GM13976 (cell line): ENCODE measurements at places on chromosomes 4 and X.
A peak's percentile ranks its signal among the peaks of the same experiment; 100 is the strongest.

- DNase-seq: no peak
Measured at GRCh38 chrX:151416579-151416978, 19.6 kb downstream of the VMA21 start.

GRCh38 chrX:147741776-147742175 is 169.9 kb upstream of the FMR1 start:
- DNase-seq: no peak

GRCh38 chr4:39367166-39367565 is 1.0 kb upstream of the RFC1 start:
- no peak for DNase-seq

GRCh38 chr4:101527188-101527587 is 179.9 kb upstream of the PPP3CA start:
- DNase-seq: peak; percentile 53

- no peak for DNase-seq
Measured at GRCh38 chr4:100106982-100107381, 83.3 kb downstream of the DDIT4L start.

DNA sequence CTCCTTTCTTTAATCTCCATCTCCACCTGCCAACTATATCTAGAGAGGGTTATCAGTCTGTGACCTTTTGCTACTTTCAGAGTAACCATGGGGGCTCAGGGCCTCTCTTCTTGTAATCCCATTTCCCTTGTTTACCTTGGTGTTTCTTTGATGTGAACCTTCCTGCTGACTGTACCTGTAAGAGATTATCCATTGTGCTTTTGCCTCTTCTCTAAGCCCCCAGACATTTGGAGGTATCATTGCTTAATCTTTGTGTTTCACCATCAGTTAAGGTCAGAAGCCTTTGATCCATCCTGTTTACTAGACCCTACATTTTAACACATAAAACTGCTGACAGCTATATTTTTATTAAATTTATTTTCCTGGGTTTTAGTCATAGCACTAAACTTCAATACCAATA is 111.8 kb upstream of the RAP2C start:
- DNase-seq: no peak

- no peak for DNase-seq
Measured at GRCh38 chrX:20547611-20548051, 280.9 kb upstream of the RPS6KA3 start.

- DNase-seq: no peak
Measured at GRCh38 chr4:91127831-91128230, 1000.6 kb downstream of the CCSER1 start.

DNA sequence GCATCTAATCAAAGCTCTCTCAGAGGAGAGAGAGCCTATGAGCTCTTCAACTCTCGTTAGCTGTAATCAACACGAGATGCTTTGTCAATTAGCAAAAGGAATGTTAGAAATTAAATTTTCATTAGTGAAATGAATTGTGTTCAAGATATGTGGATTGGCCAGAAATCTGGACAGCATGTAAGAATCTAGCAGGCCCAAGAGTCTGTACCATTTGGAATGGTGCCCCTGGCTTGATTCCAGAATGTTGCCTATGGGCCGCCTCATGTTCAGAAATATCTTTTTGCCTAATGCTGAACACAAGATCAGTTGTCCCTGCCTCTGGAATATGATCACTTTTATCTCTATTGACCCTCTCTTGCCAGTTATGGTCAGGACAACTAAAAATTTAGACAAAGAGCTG is 88.2 kb downstream of the RBM46 start:
- DNase-seq: no peak

- DNase-seq: no peak
Measured at GRCh38 chrX:68440940-68441339, 7.6 kb upstream of the OPHN1 start.

GRCh38 chr4:148530114-148530513 is 87.9 kb upstream of the NR3C2 start:
- DNase-seq: no peak

GRCh38 chr4:142347241-142347640 is 498.9 kb downstream of the INPP4B start:
- DNase-seq: no peak

- DNase-seq: no peak
Measured at GRCh38 chr4:80014531-80014930, 58.5 kb downstream of the ANTXR2 start.

DNA sequence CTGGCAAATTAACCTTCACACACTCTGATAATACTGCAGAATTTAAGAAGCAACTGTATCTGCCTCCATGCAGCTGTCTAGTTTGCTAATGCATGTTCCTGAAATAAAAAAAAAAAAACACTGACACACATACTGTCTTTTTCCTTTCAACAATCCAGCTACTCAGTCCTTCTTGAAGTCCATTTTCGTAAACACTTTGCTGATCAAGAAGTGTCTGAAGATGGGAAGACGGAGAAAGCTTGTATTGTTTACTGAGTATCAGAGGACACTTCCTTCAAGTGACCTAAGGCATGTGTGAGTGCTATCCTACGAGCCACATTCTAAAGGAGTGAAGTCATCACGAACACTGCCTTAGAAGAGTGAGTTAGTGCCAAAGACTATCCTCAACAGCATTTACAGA is 82.6 kb downstream of the LUZP4 start:
- no peak for DNase-seq

DNA sequence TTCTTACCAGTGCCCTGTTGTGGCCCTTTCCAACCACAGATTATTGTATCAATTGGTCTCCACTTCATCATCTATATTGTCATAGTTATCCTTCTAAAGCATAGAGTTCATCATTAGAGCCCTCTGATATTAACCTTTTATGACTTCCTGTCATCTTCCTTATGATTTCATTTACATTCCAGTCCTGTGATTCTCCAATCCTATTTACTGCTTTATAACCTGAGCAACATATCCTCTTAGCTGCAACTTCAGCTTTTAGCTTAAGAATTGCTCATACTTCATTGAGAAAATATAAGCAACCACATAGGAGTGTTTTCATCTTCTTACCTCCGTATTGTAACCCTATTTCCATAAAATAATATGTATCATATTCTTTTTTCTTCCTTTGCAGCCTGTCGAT is 252.6 kb upstream of the CENPE start:
- no peak for DNase-seq

- DNase-seq: no peak
Measured at GRCh38 chr4:14035076-14035475, 407.6 kb upstream of the BOD1L1 start.

DNA sequence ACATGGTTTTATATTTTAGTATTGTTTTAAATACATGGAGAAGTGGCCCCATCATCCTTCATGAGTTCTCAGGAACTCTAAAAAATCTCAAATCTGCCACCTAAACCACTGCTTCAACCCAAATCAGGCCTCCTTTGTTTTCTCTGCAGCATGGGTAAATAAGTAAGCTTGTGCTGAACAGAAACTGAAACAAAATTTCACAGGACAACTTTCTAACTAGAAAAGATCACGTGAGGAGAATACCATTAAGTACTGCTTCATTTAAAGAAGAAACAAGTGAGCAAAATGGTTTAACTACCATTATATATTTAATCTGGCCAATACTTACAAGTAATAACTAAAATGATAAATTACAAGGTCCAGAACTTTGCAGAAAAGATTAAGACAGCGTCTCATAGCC is 2.5 kb downstream of the ARAP2 start:
- peak; percentile 50 for DNase-seq

DNA sequence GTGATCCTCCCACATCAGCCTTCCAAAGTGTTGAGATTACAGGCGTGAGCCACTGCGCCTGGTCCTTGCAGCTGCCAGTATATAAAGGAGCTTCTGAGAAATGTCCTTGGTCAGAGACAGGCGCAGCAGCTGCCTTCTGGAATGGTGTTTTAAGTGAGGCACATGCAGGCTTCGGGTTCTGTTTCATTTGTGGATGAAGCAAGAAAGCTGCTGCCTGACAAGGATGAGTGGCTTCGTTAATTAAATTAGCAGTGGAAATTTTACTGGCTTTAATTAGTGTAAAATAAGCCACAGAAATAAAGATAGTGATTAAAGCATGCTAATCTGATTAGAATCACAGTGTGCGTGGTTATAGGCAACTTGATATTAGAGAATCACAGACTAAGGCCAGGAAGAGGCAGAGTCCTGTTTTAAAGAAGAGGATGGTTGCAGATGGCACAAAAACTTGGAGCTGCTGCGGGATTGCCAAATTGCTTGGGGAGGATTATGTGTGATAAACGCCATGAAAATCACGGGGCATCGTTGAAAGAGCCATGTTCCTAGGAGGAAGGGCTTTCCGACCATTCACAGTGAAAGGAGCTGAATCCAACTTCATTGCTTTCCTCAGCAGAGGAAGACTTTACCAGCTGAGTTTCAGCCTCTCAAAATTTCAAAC is 348.4 kb upstream of the FAT1 start:
- DNase-seq: no peak

- no peak for DNase-seq
Measured at GRCh38 chr4:169906104-169906503, 120.1 kb downstream of the MFAP3L start.

DNA sequence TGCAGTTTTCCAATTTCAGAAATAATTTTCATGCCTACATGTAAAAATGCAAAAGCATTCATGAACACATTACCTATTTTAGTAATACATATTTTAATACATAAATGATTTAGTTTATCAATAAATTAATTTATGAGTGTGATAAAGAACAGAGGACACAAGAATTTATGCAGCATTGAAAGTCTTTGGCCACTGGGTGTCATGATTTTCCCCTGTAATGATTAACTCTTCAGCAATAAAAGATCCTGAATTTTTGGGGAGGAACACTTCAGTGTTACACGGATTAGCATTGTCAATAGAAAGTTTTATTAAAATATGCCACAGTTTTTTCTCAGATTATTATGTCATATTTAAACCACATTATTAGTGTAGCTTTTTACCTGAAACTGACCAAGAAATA is 8.6 kb upstream of the VCX2 start:
- DNase-seq: no peak

- no peak for DNase-seq
Measured at GRCh38 chrX:82224961-82225360, 1023.1 kb downstream of the SH3BGRL start.

DNA sequence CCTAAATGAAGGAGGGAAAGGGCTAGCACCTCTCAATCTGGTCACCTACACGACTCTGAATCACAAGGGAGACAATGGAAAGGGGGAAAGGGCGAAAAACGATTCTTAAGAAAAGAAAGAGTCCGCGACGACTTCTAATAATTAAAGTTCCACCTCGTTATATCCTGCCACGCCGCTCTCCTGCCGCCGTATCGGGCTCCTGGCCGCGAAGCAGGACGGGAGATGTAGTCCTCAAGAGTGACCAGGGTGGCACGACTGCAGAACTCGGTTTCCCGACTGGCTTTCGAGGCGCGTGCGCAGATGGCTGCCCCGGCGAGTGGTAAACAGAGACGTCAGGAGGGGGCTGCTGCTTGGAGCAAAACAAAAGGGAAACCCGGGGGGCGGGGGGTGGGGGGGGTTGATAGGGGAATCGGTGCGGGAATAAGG is at the start of gene FOXO4:
TSS of gene FOXO4 (plus strand) at position 297 of the 426 bp plus-strand sequence. CDS start 678 bp downstream, outside the sequence.
- DNase-seq: peak; percentile 85

DNA sequence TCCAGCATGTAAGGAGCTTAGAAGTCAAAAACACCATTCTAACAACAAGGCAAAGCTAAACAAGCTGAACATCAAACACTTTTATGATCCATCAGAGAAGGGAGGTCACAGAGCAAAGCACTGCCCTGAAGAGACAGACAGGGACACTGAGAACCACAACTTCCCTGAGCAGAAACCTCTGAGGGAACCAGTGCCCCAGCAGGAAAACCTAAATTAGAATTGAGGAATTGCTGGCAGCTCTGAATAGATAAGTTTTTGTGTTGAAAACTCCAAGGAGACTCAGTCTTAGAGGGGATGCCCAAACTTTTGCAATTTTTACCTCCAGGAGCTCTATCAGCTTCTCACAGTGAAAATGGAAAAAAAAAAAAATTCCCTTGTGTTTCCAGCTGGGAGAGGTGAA is 83.0 kb upstream of the MAPK10 start:
- no peak for DNase-seq

GRCh38 chrX:110418316-110419235 is 59.9 kb downstream of the RTL9 start:
- no peak for DNase-seq

GRCh38 chr4:602559-602942 is 22.8 kb upstream of the PDE6B start:
- peak; percentile 81 for DNase-seq

- no peak for DNase-seq
Measured at GRCh38 chr4:141329174-141329569, 108.5 kb downstream of the ZNF330 start.

- DNase-seq: no peak
Measured at GRCh38 chrX:41870719-41871151, 52.6 kb downstream of the CASK start.

GRCh38 chr4:99574530-99575324 is at the start of gene MTTP:
Gene MTTP (plus strand): TSS chr4:99574824. CDS start chr4:99574910, 86 bp downstream.
- DNase-seq: peak; percentile 17

DNA sequence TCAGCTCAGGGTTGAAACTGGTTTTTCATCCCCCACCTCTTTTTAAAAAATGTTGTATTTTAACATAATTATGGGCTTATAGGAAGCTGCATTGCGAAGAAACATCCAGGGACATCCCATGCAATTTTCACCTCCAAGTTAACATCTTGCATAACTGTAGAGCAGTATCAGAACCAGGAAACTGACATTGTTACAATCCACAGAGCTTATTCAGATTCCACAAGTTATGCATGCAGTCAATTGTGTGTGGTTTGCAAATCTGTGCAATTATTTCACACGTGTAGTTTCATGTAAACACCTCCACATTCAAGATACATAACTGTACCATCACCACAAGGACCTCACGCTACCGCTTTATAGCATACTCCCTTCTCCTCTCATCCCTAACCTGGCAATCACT is 97.5 kb upstream of the GATB start:
- no peak for DNase-seq

DNA sequence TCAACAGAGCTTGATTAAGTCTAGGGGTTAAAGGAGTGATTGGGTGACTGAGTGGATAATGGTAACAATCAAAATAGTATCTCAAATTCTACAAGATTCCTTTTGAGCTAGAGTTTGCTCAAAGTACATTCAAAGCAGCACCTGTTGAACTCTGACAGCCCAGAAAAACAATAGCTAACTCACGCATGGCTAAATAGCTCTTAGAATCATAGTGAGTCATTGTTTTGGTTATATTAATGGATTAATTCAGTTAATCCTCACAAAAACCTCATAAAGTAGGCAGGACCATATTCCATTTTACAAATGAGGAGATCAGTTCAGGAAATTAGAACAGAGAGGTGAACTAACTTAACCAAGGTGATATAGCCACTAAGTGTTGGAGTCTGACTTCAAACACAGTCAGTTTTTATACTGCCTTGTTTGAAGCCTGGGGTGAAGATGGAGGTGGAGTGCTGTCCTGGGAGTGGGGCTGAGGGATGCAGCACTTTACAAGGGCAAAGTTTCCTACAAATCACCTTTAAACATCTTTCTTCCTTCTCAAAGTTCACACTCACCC is 35.9 kb upstream of the PPM1K start:
- peak; percentile 24 for DNase-seq

- no peak for DNase-seq
Measured at GRCh38 chr4:94545296-94545695, 93.6 kb downstream of the PDLIM5 start.
